KBM-7 (cell line): ENCODE measurements at places on chromosomes 11 and 22.
A peak's percentile ranks its signal among the peaks of the same experiment; 100 is the strongest.

DNA sequence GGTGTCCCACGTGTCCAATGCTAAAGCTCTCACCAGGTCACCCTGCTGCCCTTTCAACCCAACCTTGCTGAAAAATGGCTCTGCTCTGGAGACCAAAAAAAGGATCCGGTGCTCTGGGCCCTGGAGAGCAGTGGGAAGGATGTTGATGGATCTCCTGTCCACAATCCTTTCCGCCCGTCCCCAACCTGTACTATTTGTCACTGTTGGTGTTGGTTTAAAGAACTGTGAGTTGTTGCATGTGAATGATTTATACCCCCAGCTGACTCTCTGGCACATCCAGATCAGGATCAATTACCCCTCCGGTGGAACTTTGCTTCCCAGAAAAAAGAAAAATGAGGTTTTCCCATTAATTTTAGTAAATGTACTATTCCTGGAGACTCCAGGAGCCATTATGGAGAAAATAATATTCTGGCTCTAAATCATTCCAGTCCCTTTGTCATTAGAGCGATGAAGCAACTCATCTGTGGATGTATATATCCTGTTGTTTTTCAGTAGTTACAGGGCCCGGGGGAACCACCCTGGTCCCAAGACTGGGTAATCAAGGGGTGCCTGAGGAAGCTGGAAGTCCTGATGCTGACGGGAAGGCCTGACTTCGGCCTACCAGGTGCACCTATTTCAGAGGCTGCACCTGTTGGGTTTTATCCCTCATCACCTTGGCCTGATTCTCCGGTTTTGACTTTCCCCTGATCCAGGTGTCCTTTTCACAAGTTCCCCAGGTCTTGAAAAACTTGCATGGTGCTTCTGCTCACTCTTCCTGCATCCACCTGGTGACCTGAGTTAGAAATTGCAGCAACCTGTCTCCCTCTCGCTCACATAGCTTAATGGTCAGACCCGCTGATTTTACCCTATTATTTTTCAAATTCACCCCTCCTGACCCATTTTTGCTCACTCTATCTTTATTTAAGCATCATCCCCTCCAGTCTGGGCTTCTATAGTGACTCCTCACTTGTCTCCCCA is 209.2 kb upstream of the SEZ6L start:
- DNase-seq, result no peak

GRCh38 chr22:49712195-49712791 is 115.4 kb downstream of the BRD1 start:
- no peak for DNase-seq

GRCh38 chr11:57424792-57425564 is 1.9 kb downstream of the SLC43A3 start:
- DNase-seq, result peak; percentile 96

DNA sequence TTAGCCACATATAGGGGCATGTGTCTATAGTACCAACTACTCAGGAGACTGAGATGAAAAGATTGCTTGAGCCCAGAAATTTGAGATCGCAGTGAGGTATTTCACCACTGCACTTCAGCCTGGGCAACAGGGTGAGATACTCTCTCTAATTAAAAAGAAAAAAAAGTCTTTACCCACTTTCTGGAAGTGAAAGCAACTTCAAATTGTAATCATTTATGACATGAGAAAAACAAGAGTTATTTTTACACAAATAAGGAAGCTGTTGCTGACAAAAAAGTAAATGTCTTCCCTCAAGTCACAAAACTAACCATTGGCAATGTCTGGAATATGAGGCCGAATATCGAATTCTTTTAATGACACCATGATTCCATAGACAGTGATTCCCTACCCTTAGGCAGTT is 71.4 kb downstream of the GLYATL1 start:
- DNase-seq, result no peak

DNA sequence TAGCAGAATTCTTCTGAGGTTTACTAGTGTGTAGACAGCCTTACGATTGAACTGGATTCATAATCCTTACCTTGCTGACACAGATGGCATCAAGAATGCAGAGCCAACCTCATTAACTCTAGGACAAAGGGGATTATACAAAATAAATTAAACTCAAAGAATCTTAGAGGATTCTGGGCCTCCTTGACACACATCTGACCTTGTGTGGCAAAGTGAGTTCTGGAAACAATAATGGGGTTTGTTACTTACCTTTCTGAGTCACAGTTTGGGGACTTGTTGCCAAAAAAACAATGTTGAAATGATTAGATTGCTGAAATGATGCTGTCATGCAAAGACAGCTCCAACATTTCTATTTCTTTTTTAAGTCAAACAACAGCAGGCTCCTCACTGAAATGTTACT is 179.1 kb upstream of the ISX start:
- DNase-seq, result no peak

DNA sequence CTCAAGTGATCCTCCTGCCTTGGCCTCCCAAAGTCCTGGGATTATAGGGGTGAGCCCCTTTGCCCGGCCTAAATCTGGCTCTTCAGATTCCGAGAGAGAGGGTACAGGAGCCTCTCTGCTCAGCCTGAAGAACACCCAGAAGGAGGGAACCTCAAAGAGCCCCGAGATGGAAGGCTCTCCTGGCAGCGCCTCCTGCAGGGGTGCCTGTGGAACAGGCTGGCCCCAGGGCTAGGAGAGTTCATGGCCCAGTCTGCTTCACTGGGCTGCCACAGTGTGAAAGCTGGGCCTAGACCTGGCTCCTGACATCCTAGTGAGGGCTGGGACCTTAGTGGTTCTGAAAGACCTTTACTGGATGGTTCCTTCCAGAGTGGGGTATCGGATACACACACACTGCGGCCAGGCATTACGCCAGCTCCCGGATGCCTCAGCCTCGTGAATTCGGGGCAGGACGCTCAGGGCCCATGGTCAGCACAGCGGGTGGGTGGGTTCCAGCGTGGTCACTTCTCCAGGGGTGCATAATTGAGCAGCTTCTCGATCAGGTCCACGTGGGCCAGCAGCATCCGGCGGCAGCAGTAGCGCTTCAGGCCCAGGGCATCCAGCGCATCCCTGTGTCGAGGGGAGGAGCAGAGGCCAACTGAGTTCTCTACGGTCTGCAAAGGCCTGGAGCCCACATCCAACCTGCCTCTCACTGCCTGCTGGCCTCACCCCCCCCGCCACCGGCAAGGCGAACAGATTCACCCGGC is 2.3 kb downstream of the POLR2L start:
- DNase-seq, result no peak

- DNase-seq, result no peak
Measured at GRCh38 chr11:71454470-71455113, 1.6 kb downstream of the NADSYN1 start.

DNA sequence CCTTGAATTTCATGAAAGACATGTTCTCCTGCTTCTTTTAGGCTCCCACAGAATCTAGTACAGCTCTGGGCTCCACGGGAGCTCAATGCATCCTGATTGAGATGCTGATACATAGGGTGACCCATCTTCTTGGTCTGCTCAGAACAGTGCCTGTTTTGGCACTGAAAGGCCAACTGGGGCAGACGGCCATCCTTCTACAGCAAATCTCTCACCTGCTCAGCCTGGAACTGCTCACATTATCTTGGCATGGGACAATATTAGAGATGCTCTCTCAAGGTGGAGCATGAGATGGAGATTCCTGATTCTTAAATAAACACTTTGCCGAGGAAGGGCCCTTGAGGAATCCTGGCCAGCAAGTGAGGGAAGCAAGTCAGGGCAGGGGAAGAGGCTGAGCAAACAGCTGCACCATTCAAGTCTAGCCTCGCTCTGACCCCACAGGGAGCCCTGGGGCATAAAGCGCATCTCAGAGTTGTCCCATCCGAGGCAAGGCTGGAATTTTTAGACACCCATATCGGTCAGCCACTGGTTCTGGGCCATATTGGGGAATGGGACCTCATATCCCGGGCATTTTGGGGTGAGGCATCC is 58.4 kb upstream of the CSNK2A3 start:
- DNase-seq, result no peak

- no peak for DNase-seq
Measured at GRCh38 chr11:125253289-125253688, 88.7 kb downstream of the PKNOX2 start.

GRCh38 chr11:65962141-65962564 is 619 bp downstream of the SART1 start:
- no peak for DNase-seq

GRCh38 chr11:11992257-11993212 is 15.9 kb downstream of the DKK3 start:
- DNase-seq, result no peak

DNA sequence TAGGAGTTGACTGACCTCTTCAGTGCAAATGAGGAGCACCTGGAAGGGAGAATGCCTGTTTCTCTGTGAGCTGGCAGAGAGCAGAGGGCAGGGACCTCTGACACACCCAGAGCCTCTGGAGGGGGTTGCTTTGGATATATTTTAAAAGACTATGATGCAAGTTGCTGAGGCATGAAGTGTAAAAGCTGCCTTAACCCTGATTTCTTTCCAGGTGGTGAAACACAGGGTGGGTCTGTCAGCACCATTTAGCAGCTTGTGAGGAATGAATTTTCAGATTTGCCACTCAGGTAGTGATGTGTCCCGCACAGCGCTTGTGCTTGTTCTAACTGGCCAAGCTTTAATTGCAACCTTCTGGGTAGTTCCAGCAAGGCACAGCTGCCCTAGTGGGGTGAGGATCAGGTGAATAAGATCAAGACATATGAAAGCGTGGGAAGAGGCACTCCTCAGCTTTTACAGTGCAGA is 90.2 kb downstream of the SWAP70 start:
- no peak for DNase-seq

GRCh38 chr11:27972522-27973170 is 135.3 kb downstream of the KIF18A start:
- DNase-seq, result no peak

DNA sequence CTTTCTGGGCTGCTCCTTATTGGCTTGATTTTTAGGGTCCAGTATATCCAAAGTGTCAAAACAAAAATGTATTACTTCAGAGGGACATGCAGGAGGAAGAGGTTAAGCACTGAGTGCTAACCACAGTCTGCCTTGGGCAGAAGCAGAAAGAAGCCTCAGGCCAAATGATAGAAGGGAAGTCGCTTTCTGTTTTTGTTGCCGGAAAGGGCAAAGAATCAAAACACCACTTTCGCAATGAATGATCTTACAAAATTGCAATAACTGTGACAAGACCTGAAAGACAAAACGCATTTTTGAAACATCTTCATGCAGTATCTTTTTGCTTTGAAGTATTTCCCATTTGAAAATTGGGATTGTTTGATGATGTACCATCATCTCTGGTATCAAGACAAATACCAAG is 70.1 kb upstream of the PICALM start:
- peak; percentile 71 for DNase-seq

GRCh38 chr11:58641803-58642581 is 19.5 kb downstream of the CNTF start:
- no peak for DNase-seq

- DNase-seq, result no peak
Measured at GRCh38 chr11:128573638-128574037, 13.7 kb downstream of the ETS1 start.

GRCh38 chr11:132898021-132898420 is 634.3 kb downstream of the OPCML start:
- no peak for DNase-seq

DNA sequence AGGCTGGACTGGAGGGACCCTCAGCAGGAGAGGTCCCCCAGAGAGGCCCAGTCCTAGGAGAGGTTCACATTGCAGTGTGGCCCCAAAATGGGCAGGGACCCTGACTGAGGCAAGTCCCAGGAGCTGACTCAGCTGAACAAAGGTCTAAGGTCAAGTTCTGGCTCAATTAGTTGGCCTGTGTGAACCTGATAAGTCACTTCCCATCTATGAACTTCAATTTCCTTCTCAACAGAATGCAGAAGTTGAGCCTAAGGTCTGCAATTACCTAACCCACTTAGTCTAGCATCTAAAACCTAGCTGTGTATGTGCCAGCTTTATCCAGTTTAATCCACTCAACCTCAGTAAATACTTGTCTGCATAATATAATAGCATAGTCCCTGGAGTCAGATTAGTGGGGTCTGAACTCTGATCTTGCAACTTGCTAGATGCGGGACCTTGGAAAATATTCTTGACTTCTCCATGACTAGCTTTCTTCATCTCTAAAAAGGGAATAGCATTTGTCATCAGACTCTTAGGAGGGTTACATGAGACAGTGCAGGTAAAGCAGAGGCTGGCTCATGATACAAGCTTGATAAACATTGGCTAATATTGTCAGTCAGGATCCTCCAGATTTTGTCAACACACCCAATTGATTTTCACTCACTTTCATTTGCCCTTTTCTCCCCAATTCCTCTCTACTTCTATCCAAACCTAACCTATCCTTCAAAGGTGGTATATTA is 465.5 kb downstream of the INSC start:
- DNase-seq, result no peak

DNA sequence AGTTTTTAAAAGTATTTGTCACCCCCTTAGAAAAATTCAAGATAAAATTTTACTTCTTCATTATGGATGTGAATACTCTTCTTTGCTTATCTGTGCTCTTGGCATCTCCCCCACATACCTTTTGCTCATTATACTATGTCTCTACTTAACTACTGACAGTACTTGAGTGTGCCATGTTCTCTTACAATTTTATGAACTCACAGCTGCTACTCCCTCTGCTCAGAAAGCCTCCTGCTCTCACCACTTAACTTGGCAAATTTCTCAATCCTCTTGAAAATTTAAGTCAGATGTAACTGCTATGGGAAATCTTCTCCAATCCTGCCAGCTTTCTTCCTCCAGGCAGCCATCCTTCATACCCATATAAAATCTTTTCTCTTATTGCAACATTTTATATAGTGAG is 163.4 kb downstream of the CNTN5 start:
- no peak for DNase-seq

GRCh38 chr11:61602775-61603569 is 22.1 kb upstream of the SYT7 start:
- no peak for DNase-seq

- DNase-seq, result no peak
Measured at GRCh38 chr11:82796998-82797961, 63.6 kb upstream of the FAM181B start.

GRCh38 chr22:46525389-46526243 is 11.8 kb downstream of the CELSR1 start:
- no peak for DNase-seq

GRCh38 chr11:46894961-46895360 is 23.4 kb downstream of the LRP4 start:
- DNase-seq, result no peak

GRCh38 chr11:27945348-27945747 is 162.6 kb downstream of the KIF18A start:
- peak; percentile 1 for DNase-seq

DNA sequence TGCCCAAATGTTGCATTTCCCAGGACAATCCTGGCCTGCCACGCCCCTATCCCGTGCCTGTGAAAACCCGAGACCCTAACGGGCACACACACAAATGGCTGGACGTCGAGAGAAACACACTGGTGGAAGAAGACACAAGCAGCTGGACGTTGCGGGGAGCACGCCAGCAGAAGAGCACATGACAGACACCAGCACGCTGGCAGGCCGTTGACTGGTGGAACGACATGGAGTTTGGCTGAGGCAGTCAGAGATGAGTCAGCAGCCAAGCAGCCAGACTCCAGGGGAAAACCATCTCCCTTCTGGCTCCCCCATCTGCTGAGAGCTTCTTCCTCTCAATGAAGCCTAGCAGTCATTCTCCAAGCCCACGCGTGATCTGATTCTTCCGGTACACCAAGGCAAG is 606.7 kb upstream of the LRRC4C start:
- no peak for DNase-seq
